ENCODE measurements at places on chromosomes 5 and 9.

DNA sequence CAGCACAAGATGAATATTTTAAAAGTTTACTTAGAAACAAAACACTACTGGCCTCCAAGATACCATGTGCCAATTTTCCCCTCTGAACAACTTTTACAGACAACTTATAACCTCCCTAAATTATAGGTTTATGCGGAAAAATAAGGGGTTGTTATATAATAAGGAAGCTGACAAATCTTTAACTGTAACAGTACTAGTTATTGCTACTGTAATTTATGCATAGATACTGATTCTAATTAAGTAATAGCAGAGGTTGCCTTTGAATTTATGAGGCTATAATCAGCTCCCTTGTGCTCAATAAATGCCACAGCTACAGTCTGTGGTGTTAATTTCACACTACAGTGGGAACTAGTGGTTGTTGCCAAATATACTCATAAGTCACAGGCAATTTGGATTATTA lies 291.3 kb upstream of the PCSK5 start:
- no peak for DNase-seq

GRCh38 chr9:83554278-83554677 lies 16.1 kb upstream of the FRMD3 start:
- DNase-seq, result no peak

DNA sequence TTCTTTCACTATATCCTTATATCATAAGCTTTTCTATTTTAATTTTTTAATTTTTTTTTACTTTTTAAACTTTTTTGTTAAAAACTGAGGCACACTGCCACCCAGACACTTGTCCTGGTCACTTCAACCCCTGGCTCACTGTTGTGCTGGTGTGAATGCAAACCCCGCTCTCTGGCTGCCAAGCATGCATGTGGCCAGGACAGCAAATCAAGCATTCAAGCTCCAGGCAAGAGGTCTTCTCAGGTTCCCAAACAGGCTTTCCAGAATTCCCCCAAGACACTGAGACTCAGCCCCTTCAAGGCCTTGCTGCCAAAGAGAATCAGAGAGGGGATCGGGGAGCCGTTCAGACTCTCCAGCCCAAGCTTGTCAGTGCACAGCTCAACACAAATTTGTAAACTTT lies 139.9 kb downstream of the FANCC start:
- no peak for DNase-seq

DNA sequence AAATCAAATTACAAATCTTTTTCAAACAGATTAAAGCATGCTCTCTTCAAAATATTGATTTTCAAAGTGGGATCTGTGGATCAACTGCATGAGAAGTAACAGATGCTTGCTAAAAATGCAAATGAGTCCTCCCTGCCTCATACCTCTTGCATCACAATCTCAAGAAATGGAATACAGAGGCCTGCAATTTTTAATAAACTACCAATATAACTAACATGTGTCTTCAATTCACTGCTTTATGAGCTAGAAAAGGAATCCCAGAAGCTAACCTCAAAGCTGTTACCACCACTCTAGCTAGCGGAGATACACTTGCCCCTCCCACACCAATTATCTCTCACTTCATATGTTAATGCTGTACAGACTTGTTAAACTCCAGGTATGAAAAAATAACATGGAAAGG lies 9.6 kb downstream of the OR13C5 start:
- no peak for DNase-seq

GRCh38 chr9:35903049-35903448 lies 3.0 kb upstream of the HRCT1 start:
- DNase-seq, result no peak

GRCh38 chr9:93984860-93985259 lies 29.7 kb upstream of the BARX1 start:
- DNase-seq, result no peak

- DNase-seq, result no peak
Observed at GRCh38 chr9:100228352-100228869, 124.3 kb downstream of the TEX10 start.

GRCh38 chr9:92151691-92152393 lies 36.6 kb upstream of the SPTLC1 start:
- DNase-seq, result no peak

DNA sequence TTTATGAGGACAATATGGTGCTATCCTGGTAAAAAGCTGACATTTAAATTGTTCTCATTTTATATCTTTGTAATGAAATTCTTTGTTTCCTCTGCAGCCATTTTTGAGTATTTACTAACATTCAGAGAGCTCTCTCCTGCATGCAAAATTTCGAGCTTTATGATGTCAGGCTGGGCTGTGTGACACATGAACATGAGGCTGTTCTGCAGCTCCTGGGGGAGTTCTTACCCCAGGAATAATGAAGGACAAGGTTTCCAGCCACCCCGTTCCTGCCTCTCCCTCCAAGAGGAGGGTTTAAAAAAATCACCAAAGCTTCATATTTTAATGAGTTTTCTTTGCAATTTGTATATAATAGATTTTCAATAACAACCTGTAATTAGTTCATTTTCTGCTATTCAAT lies 252.4 kb downstream of the HSPA4 start:
- no peak for DNase-seq

GRCh38 chr9:13556656-13557055 lies 277.2 kb upstream of the MPDZ start:
- DNase-seq, result no peak

DNA sequence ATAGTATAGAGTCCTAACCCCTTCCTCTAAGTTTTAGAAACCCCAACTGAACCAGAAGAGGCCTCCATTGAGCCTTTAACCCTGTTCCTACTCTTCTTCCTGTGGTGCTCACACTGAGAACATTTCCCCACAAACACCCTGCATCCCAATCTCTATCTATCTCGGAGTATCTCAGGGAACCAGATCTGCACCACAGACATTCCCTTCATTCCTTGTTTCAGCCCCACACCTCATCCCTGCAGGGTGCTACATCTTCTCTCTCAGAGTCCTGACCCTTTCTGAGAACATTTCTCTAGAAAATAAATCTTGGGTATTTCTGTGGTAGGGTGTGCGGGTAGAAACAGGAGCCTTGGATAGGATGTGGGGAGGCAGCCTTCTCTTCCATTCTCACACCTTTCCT lies 507.8 kb downstream of the PDE4D start:
- no peak for DNase-seq

DNA sequence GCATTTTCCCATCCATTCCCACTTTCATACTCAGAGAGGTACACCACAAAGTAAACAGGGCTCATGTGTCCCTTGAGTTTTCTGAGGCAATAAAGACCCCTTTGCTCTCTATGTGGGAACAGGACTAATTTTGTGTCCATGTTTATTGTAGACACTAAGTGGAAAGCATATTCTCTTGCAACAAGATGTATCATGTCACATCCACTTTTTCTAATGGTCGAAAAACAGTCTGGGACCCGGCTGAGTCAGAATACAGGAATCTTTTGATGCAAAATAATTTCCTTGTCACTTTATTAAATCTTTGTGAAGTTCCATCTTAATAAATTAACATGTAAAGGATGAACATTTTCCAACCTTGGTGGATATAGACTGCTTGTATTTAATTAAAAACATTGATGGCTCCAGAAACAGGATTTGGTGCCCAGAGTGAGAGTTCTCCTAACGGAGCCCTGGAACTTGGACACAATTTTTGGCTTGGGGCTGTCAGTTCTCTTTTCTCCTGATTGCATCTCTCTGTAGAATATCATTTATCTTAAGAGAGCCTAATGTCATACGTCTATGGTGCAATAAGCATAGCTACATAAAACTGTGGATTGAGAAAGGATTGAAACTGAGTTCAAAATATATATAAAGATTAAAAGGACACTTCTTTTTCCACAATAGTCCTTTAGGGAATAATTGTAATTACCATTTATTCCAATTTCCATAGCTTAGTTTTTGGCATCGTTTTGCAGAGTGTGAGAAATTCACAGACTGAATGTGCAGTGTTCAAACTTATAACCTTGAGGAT lies 1116.7 kb upstream of the SEMA6A start:
- no peak for DNase-seq

- DNase-seq, result no peak
Observed at GRCh38 chr5:68502531-68502930, 287.0 kb downstream of the PIK3R1 start.

DNA sequence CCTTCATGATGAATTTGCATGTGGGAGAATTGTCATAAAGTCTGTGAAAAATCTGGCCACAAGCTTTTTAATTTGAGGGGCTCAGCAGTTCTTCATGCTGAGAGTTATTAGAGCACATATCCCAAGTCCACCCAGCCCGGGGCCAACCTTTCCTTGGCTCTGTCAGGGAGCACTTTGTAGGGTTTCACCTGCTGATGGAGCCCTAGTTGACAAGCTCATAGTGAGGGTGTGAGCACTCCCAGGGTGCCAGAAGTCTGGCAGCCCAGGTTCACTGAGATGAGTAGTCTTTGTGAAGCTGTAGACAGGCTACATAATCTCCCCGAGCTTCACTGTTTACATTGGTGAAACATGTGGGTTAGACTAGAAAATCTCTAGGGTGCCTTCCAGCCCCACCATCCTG lies 97.2 kb upstream of the NREP start:
- no peak for DNase-seq

- peak; percentile 85 for DNase-seq
Observed at GRCh38 chr9:134024828-134025605, at the start of gene BRD3OS. Gene BRD3OS (plus strand): TSS chr9:134025481. CDS start chr9:134026748, 1,267 bp downstream.

DNA sequence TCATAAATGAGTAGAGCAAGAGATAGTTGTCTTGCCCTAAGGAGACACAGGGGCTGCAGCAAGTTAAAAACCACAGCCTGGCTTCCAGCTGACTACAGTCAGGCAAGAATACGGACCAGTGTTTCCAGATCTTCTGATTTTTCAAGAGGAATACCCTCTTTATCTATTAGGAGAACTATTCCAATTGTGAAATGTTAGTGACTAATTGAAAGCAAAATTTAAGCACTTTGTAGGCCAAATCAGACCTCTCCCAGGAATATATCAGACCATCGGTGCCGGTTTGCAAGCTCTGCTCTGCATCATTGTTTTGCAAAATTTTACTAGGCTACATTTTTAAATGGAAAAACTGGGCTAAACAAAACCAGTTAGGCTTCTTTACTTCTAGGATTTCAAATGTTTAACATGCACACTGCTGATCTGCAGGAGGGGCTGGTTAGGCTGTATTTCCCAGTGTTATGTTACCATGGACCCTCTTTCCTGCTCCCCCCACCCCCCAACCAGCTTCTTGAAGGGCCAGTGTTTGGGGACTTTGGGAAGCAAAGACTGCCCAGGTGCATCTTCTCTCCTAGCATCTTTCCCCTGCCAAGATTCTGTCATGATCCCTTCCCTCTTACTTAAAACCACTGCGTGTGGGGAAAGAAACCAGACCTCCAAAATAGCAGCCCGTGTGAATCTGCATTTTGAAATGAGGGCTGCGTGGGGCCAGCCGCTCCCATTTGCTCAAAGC lies 1.1 kb upstream of the ARSI start:
- DNase-seq, result no peak

- no peak for DNase-seq
Observed at GRCh38 chr5:56819060-56819881, 3.9 kb downstream of the MAP3K1 start.

DNA sequence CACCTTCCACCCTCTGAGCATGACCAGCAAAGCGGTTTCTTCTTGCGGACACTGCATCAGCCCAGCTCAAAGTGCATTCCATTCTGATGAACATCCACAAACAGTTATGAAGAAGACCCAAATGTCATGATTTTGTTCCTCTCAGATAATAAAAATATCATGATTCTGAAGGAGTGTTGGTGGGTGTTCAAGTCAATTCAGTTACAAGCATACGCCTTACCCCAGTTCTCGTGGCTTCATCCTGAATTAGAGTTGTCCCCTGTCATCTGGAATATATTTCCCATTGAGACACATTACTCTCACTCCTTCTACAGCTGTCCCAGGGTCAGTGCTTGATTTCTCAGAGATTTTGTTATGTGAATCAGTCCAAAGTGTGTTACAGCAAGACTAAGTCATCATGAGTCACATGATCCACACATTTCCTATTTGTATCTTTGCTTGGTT lies 325.4 kb downstream of the RFX3 start:
- no peak for DNase-seq

DNA sequence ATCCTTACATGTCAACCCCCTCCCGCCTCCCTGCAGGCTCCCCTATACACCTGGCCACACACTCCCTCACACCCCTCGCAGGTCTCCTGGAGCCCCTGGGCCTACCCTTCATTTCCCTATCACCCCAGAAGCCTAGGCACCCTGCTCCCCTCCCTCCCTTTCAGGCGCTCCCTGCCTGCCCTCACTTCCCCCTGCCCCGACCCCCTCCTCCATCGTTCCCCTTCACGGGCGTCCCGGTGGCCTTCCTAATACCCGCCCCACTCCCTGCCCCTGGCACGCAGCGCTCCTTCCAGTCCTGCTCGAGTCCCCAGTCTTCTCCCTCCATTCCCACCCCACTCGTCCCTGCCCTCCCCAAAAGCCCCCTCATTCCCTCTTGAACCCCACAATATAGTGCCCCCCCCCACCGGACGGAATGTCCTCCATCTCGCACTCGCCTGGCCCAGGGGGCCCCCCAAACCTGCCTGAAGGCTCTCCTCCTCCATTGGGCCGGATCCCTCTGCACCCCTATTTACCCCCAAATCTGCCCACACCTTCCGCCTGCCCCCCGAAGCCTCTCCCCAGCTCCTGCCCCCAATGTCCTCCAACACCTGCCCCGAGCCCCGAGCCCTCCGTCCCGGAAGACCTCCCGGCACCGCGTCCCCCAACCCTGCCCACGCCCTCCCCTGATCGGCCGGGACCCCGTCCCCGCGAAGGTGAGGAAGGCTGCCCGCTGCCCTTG lies 746 bp downstream of the STRBP start:
- DNase-seq, result peak; percentile 4

GRCh38 chr5:88954511-88954910 lies 71.5 kb upstream of the MEF2C start:
- no peak for DNase-seq

- DNase-seq, result no peak
Observed at GRCh38 chr5:166758151-166758550, 1533.3 kb upstream of the WWC1 start.

- no peak for DNase-seq
Observed at GRCh38 chr9:94822273-94822672, 95.8 kb downstream of the AOPEP start.

- DNase-seq, result no peak
Observed at GRCh38 chr9:109721001-109721400, 59.0 kb upstream of the PALM2AKAP2 start.

DNA sequence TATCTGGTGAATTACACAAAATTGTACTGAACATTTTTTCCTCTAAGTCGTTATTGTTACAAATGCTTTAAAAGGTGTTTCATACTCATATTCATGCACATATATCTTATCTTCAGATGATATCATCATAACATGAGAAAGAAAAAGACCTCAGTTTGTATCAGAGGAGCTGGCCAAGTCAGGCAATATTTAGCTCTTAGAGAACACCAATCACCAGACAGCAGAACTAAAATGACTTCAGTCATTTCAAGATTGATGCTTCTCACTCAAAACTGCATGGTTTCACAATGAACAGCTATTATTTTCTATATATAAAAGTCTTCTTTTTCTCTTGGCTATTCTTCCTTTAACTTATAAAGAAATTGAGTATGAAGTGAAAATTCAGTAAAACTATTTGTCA lies 44.6 kb downstream of the TSSK1B start:
- DNase-seq, result no peak

All from T-helper 9 cell (primary cell).